NCI-H1105 (cell line): ENCODE measurements at places on chromosomes 4 and X.

DNA sequence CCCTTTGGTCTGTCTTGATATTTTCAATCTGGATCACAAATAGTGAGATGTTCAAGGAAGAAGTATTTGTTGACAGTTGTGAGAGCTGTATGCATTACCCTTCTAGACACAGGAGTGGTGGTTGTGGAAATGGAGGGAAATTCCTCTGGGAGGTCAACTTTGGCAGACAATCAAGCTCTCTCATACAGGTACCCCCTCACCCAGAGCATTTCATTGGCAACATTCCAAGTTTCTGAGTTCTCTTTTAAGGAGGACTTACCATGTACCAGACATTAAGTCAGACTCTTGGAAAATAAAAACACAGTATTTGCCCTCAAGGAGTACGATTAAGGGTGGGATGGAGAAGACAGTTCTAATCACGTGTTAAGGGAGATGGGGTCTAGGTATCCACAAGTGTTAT, 45.3 kb downstream of the KLHL15 start:
- no peak for DNase-seq

DNA sequence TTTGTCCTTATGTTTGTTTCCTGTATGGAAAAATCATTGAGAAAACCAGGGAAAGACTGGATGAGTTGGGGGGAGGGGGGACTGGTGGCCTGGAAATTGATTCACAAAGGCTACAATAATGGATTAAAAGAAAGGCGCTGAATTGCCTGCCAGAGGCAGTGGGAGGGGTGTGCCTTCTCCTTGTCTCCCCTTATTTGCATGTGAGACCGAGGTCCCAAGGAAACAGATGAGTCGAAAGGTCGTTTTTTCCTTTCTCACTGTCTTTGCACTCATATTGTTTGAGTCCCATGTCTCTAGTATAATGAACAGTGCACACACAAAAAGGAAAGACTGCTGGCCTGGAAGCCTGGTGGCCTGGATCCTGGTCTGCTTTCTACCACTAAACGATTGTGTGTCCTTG, 86.6 kb upstream of the ZDHHC15 start:
- no peak for DNase-seq

GRCh38 chr4:107592519-107592918, 127.5 kb downstream of the PAPSS1 start:
- DNase-seq: no peak

DNA sequence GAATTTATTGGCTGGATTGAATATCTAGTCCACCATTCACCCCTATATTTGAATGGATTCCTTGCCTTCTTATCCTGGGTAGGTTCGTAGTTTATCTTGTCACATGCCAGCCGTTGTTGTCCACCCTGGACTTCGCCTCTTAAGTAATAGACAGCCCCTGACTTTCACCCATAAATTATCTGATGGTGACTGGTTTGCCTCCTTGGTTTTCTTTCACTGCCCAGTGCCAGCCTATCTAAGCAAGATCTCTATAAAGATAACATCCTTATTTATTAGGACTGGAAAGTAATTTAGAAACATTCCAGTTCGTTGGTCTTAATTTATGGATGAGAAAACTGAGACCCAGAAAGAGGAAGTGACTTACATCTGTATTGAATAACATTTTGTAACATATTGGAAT, 410.3 kb downstream of the RPA4 start:
- DNase-seq: no peak

- no peak for DNase-seq
Measured at GRCh38 chr4:178752954-178753525, 1310.8 kb upstream of the AGA start.

GRCh38 chrX:21004835-21005234, 369.4 kb upstream of the CNKSR2 start:
- no peak for DNase-seq
